ENCODE measurements at places on chromosomes 13 and 19. TPM values are rescaled to one million over a fixed set of nuclear protein-coding genes. Genes with fewer than 3 reads are reported as not detected.
A peak's percentile ranks its signal among the peaks of the same experiment; 100 is the strongest.

The GGN gene
- total RNA-seq = 2.8 TPM

- DNase-seq = no peak
Measured at GRCh38 chr13:45310341-45311131, 30.4 kb downstream of the TPT1 start.

DNA sequence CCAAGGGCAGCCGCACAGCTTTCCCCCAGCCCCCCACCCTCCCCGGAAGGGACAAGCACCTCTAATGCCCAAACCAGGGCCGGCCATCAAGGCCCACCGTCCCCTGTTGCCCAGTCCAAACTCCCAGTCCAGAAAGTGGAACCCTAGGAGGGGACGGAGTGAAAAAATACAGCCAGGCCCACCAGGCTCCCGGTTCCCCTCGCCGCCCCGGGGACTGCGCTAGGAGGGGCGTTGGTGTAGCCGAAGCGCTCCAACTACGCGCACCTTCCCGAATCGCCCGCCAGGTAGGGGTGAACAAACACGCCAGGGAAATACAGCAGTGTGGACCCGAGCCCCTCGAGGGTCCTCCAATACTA is 1.3 kb downstream of the KLF16 start:
- no peak for DNase-seq

- no peak for DNase-seq
Measured at GRCh38 chr13:34808649-34809048, 133.4 kb upstream of the NBEA start.

The AXL gene
- total RNA-seq = 156 TPM

DNA sequence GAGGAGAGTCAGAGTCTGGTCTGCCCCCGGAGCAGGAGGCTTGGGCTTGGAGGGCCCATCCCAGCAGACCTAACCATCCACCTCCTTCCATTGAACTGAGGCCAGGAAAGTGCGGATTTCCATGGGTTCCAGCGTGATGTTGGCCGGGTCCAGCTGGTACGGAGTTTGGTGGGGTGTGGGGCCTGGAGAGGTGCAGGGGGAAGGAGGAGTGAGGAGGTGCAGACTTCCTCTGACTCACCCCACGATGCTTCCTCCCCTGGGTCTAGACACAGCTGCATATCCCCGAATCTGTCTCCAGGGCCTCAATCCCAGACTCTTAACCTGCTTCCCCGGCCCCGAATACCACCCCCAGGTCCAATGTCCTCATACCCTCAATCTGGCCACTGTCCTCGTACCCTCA is 20.0 kb downstream of the MAN2B1 start:
- no peak for DNase-seq

The FSD1 gene
- total RNA-seq = 15.0 TPM

DNA sequence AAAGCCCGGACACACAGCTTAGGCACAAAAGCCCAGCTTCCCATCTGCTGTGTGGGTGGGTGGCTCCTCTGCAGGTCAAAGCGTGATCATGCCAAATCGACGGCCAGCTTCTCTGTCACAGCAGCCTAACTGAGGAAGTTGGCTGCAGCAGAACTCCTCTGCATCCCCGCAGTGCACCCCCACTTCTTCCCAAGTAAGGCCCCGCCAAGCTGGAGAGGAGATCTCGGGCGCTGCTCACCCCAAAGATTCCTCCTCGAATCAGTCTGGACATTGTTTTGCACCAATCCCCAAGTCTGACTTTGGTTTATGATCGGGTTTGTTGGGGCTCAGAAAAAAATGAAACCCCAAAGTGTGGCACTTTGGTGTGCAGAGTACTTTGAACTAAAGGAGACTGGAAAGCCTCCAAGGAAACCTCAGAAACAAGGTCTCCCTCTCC is 19.7 kb upstream of the CPB2 start:
- DNase-seq = no peak

The OVOL3 gene
- not detected for total RNA-seq

- no peak for DNase-seq
Measured at GRCh38 chr13:46088821-46089562, 15.8 kb downstream of the CPB2 start.

DNA sequence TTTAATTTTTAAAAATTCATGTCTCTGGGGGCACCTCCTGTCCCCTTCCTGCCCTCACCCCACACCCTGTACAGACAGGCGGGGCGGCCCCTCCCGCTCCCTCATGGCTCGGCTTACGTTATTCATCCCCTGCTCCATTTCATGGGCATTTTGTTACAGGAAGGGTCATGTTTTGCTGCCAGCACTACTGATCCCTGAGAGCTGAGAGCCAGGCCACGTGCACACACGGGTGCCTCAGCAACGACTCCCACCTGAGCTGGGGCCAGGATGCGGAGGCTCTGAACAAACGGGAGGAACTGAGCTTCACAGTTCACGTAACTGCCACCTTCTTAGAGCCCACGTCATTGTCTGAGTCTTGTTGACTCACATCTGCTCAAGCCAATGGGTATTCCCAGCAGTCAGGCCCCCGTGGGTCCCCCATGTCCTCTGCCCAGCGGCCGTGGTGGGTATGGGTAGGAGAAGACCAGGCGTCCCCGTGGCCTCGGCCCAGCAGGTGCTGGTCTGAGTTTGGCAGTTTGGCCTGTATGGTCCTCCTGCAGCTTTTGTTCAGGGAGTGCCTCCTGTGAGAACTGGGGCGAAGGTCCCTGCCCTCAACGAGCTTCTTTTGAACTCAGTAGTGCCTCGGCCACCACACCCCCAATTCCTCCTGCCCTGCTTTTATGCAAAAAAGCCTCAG is 16.4 kb upstream of the TMEM255B start:
- no peak for DNase-seq

The OSCAR gene
- 0.22 TPM for total RNA-seq

The GCDH gene
- total RNA-seq = 17.5 TPM

DNA sequence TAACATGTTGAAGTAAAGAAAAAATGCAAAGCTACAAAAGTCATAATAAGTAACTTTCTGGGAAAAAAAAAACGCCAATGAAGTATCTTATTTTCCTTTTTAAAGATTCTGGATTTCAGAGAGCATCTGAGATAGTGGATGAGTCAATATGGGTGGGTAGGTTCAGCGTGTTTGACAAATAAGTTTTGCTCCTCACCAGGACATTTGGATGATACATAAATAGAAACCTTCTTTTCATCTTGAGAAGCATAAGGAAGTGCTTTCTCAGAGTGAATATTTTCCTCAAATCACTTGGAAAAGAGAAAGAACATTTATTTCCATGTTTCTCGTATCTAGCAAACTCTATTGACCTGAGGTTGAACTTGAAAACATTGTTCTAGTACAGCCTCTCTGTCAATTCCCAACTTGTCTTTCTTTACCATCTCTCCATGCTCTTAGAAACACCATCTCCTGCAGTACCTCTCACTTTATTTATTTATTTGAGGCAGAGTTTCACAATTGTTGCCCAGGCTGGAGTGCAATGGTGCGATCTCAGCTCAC is 463.2 kb downstream of the KLF5 start:
- DNase-seq = peak; percentile 51

DNA sequence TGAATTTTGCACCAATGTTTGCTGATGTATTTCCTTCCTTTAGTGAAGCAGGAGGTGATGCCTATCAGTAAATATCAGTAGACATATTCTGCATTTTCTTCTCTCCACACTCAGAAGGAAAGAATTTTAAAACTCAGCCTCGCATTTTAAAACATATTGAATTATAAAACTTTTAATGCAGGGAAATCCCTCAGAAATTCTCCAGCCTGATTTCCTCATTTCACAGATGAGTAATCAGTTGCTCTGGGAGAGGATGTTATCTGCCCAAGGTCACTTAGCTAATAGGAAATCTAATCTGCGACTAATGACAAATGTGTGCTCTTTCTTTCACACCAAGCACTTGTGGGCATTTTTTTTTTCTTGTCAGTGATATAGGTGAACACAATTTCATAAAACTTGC is 320.6 kb downstream of the ITGBL1 start:
- DNase-seq = no peak

GRCh38 chr13:112516218-112516617 is 71.7 kb downstream of the TUBGCP3 start:
- no peak for DNase-seq

DNA sequence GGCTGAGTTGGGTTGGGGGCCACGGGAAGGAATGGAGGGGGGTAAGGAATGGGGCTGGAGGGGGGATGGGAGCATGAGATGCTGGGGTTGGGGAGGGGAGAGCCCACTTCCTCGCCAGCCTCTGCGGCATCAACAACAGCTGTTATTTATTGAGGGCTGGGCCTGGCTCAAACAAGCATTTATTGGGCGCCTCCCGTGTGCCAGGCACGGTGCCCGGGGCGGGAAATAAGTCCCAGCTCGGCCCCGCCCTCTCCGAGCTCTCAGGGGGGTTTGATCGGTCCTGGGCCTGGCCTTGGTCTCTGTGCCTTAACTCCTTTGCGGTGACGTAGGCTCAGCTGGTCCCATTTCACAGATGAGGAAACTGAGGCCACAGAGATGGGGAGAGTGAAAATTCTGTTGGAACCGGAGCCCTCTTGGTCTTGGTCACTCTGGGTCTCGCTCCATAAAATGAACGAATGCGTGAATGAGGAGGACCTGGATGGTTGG is 919 bp upstream of the ADAMTS10 start:
- DNase-seq = no peak

DNA sequence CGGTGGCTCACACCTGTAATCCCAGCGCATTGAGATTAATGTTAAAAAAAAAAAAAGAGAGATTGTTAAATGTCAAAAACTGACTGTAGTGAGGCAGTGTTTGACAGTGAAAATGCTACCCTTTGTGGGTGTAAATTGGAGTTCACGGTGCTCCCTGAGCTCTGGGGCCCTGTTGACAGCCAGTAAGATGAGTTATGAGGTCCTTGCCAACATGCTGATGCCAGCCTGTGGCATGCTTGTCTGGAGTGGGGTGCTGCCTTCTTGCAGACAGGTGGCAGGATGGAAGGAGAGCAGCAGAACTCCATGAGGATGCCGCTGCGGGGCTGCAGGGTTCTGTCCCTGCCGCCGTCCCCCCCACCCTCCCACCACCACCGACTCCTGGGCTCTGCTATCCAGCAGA is 25.9 kb downstream of the PRAM1 start:
- DNase-seq = no peak

The RAB3A gene
- total RNA-seq = 7.5 TPM

- DNase-seq = no peak
Measured at GRCh38 chr19:40154121-40154680, 37.0 kb upstream of the MAP3K10 start.

GRCh38 chr13:33099860-33100259 is 83.6 kb downstream of the KL start:
- DNase-seq = no peak

DNA sequence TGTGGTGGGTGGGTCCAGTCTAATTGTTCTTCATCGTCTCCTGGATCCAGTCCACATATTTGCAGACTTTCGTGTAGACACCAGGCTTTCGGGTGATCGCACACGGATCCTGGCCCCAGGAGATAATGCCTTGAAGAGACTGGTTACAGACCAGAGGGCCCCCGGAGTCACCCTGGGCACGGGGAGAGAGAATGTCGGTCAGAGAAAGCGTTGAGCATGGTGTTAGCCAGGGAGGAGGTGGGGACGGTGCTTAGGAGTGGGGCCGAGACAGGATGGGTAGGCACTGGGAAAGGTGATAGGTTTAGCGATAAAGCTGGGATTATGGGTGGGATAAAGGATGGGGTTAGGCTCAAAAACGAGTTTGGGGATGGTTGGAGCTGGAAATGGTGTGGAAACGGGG is 3.0 kb upstream of the KLK10 start:
- no peak for DNase-seq

DNA sequence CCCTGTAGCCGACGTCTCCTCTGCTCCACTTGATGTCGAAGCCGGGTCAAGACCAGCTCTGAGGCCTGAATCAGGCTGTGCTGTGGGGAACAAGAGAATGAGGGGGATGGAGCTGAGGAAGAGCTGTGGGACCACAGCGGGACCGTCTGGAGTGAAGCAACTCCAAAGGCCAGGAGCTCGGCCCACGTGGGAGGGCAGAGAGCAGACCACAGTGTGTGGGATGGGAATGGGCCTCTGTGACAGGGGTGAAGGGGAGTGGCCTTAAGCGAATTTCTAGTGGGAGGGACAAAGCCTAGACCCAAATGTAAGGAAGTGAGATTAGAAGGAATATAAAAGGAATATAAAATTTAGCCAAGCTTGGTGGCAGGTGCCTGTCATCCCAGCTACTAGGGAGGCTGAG is 3.8 kb upstream of the SLC8A2 start:
- no peak for DNase-seq

GRCh38 chr13:24087605-24088225 is 72.8 kb upstream of the SPATA13 start:
- no peak for DNase-seq

The TICAM1 gene
- total RNA-seq = 10.0 TPM

DNA sequence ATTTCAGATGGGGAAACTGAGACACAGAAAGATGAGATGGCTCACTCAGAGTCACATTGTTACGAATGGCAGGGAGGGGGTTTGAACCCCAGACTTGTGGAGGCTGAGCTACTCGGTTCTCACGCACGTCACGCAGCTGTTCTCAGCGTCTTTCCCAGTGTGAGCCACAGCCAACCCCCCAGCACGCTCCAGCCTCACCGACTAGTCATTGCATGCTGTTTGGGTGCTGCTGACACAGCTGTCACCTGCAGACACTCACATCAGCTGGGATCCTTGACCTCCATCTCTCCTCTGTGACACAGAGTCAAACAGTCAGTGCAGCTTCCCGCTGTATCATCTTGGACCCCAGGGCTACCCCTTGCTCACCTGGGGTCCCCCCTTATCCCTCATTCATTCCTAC is 2.4 kb upstream of the NCAN start:
- DNase-seq = no peak

The IL12RB1 gene
- 0.07 TPM for total RNA-seq

- no peak for DNase-seq
Measured at GRCh38 chr13:111022886-111023285, 92.2 kb upstream of the ARHGEF7 start.

DNA sequence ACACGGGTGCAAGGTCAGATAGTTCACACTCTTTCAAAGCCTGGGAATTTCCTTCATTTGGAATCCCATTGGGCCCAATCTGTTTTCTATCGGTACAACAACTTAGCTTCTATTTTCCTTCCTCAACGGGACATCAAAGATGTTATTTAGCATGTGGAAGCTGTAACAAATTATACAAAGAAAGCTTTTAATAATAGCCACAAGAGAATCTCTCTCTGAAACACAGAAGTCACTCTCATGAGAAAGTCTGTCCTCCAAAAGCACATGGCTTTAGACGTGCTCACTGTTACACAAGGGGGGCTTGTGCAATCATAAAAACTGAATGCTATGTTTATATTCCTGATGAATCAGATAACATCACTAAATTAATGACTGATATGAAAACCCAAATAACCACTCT is 28.9 kb upstream of the CYSLTR2 start:
- no peak for DNase-seq
